ENCODE measurements at places on chromosomes 3 and 15.

- no peak for DNase-seq
Measured at GRCh38 chr3:121759541-121760202, 10.1 kb upstream of the GOLGB1 start.

- no peak for DNase-seq
Measured at GRCh38 chr3:32290619-32291018, 52.1 kb downstream of the CMTM8 start.

GRCh38 chr3:123815981-123816380, 68.2 kb downstream of the MYLK start:
- no peak for DNase-seq

GRCh38 chr3:16064642-16065414, 109.7 kb upstream of the GALNT15 start:
- DNase-seq = no peak

DNA sequence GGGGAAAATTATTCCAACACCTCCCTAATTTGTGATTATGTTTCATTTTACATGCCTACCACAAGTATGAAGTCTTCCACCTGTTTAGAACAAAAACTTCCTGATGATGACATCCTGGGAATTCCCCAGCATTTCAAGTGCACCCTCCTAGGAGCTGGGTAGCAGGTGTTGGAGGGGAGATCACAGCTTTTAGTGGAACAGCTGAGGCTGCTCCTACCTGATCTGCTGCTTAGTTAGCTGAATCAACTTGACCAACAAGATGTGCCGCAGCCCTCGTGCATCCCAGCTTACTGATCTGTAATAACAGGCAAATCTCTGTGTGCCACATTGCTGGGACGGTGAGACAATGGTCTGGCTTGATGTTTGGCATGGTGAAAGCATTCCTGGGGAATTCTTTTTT, 29.7 kb downstream of the TRAK1 start:
- DNase-seq = no peak

- DNase-seq = no peak
Measured at GRCh38 chr15:31476866-31477265, 150.2 kb downstream of the KLF13 start.

- no peak for DNase-seq
Measured at GRCh38 chr15:72397796-72398588, at the start of gene TMEM202. TSS of gene TMEM202 (plus strand) at chr15:72398305. CDS start at chr15:72398327, 22 bp downstream.

DNA sequence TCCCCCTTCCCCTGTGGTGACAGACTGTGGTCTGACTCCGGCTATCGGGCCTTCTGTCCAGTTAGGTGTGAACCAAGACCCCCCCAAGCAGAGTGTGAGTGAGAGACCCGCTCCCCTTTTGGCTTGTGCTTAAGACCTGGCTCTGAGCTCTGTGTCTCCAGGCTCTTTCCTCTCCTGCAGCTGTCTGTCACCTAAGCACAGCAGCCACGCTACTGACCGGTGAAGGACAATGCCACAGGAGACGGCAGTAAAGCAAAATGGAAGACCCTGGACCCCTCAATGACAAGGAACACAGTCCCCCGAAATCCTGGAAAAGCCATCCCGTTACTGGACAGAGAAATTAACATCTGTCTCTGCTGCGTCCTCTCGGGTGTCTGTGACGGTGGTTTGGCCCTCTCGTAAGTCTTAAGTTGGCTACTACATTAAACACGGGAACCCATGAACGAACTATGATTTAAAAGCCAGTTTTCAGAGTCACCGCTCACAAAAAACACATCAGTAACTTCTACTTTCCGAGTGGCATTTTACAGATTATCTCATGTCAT, 53.7 kb downstream of the CHSY1 start:
- DNase-seq = no peak

GRCh38 chr15:101029971-101030661, 111.0 kb downstream of the LRRK1 start:
- no peak for DNase-seq

DNA sequence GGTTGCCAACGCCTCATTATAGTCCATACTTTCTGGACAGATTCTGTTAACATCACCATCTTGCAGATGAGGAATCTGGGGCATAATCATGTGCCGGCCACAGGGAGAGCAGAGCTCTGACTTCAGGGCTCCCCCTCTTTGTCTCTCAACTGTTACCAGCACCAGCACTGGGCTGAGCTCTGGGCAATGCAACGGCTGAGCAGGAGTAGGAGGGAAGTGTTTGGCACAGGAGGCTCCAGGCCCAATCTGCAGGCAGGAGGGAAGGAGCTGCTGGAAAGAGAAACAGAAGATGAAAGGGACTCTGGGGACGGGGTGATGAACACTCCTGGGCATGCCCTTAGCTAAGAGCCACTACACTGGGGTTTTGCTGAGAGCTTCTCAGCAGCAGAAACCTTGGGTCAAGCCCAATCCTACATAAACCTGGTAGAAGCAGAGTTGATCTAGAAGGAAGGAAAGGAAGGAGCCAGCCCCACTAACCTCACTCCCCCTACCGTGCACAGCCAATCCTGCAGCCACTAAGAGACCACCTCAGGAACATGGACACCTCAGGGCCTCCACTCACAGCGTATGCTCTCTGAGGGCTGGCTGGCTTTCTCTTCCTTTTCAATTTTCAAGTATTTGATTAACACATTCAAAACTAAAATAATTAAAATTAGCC, 73.1 kb upstream of the SPATA12 start:
- no peak for DNase-seq

DNA sequence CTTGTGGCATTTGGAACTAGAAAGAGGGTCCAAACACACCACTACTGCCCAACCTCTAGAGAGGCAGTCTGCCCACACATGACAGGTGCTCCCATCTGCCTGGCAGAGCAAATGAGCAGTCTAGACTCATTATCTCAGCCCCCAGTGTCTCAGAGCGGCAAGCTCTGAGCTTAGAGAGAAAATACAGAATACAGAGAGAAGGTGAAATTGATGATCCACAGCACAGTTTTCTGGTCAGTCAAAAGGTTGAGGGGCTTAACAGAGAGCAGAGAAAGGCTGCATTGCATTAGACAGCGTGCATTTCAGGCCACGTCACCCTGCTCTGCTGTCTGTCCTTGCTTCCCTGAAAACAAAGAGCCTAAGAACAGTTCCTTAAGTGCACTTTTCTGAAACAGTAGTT, 135.1 kb downstream of the KCNMB2 start:
- no peak for DNase-seq

DNA sequence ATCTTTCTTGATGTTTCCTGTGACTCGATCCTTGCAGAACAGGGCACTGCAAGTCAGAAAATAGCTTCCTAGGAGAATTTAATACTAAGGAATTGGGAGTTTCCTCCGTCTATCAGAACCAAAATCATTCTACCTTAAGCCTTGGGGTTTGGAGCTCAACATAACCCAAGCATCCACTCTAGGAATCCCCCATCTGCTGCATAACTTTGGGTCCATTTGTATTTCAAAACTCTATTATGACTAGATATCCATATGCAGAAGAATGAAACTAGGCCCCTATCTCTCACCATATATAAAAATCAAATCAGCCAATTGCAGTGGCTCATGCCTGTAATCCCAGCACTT, 61.7 kb upstream of the AKAP13 start:
- no peak for DNase-seq

DNA sequence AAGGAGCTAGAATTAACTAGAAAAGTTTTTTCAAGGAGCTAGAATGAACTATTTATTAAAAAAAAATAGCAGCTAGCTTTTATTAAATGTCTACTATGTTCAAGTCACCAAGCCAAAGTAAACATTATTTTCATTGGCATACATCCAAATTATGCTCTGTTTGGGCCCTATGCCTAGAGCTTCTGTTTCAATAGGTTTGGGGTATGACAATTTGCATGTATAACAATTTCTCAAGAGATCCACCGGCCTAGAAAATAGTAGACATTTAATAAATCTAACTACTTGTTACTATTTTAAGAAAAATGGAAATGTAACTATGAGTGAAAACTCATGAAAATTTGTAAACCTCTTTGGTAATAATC, 8.0 kb downstream of the GABRR3 start:
- no peak for DNase-seq

- DNase-seq = no peak
Measured at GRCh38 chr3:41893977-41894376, 67.9 kb downstream of the ULK4 start.

- DNase-seq = no peak
Measured at GRCh38 chr3:184694716-184695115, 17.1 kb downstream of the MAGEF1 start.

DNA sequence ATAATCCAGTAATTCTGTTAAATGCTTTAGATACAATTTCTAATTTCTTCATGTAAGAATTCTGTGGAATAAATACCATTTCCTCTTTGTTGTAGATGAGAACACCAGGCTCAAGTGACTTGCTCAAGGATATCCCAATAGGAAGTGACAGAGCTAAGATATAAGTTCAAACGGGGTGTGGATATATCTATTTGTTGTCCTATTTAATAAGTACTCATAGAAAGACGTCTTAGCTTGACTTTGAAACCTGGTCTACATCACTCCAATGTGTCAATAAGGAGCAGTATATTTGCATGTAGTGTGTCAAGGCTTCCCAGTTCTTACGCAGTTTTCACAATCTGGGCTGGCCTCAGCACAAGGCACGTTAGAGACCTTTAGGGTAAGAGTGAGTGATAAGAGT, 4.7 kb upstream of the GCSAM start:
- DNase-seq = no peak

- no peak for DNase-seq
Measured at GRCh38 chr3:184523825-184524615, 37.6 kb upstream of the EPHB3 start.

DNA sequence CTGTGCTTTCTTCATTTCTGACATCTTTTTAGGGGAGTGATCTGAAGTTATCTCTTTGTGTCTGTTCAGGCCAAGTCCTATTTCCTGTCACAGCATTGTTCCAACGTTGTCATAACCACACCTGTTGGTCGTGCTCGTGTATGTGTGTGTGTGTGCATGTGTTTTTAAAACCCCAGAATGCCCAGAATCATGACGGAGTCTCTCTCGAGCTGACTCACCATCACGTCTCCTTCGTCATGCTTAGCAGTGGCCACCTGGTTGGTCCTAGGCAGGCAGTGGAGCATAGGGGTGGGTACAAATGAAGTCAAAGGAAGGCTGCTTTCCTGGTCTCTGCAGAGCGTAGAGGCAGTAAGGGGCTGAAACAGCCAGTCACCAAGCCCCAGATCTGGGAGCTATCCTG, 126.8 kb upstream of the ABHD17C start:
- DNase-seq = no peak

- DNase-seq = no peak
Measured at GRCh38 chr15:73881579-73882320, 8.4 kb downstream of the TBC1D21 start.

DNA sequence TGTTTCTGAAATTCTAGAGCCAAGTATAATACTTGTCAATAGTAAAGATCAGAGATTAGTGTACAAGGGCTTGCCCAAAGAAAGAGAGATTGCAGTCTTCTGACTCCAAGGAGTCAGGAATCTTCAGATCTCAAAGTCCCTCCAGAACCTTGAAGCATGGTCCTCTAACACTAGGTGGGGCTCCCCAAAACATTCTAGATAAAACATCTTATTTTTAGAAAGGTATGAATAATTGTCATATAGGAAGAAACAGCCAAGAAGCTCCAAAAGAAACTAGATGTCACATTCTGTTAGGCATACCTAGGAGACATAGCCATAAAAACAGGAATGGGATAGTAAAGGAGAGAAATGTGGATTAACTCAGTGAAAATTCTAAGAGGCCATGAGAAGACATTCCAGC, 10.7 kb downstream of the MUC13 start:
- DNase-seq = no peak

GRCh38 chr15:52551762-52552161, 17.1 kb downstream of the ARPP19 start:
- no peak for DNase-seq

- DNase-seq = no peak
Measured at GRCh38 chr3:135739779-135740178, 225.7 kb upstream of the PPP2R3A start.

DNA sequence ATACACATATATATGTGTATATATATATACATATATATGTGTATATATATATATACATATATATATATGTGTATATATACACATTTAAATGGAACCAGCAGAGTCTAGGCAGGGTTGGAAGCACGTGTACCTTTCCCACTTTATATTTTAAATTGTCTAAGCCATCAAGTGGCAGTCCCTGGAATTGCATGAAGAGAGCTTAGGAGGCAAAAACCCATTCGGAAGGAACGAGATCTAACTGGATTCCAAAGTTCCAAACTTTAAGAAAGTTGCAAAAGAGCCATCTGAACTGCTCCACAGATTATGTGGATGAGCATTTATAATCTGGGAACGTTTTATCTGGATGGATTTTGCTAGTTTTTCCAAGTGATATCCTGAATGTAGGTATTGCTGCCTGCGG, 186.5 kb downstream of the FOXP1 start:
- DNase-seq = no peak

- DNase-seq = no peak
Measured at GRCh38 chr3:174223042-174223441, 636.1 kb upstream of the NAALADL2 start.

- DNase-seq = no peak
Measured at GRCh38 chr3:194308601-194309449, 42.3 kb downstream of the CPN2 start.

- DNase-seq = no peak
Measured at GRCh38 chr3:43581343-43581742, 40.5 kb downstream of the ANO10 start.

GRCh38 chr3:150240891-150241290, 167.2 kb upstream of the TSC22D2 start:
- no peak for DNase-seq

- DNase-seq = no peak
Measured at GRCh38 chr3:9377981-9378380, 15.1 kb downstream of the THUMPD3 start.

DNA sequence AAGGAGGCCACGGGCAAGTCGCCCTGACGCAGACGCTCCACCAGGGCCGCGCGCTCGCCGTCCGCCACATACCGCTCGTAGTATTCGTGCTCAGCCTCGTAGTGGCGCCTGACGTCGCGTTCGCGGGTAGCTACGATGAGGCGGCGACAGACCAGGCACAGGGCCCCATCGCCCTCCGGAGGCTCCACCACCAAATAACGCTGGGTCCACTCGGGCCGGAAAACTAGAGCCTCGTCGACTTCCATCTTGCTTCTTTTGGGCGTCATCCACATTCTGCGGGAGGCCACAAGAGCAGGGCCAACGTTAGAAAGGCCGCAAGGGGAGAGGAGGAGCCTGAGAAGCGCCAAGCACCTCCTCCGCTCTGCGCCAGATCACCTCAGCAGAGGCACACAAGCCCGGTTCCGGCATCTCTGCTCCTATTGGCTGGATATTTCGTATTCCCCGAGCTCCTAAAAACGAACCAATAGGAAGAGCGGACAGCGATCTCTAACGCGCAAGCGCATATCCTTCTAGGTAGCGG, at the start of gene EPM2AIP1:
EPM2AIP1 (minus strand) TSS at position 326 of the 520 bp plus-strand sequence; CDS start at position 272, 54 bp downstream.
- DNase-seq = peak; percentile 97

- DNase-seq = no peak
Measured at GRCh38 chr15:68699881-68700454, 120.7 kb downstream of the ANP32A start.

DNA sequence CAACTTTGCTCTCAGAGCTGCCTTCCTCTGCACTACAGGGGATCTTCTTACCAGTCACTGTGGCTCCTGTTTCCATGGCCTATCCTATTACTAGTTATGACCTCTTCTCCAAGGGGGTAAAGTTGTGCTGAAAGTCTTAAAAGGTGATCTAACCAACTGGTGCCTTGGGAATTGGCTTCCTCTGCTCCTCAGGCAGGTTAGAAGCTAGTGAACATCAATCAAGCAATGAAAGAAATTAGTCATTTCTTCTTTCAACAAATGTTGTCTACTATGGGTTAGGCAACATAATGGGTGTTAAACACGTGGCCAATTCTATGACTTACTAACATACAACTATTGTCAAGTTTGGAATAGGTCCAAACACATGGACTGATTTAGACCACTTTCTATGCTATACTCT, 571.4 kb upstream of the NAALADL2 start:
- no peak for DNase-seq

Measured in activated CD4-positive, alpha-beta T cell treated with anti-CD3 and anti-CD28 coated beads for 1 hour (primary cell).